ENCODE measurements at places on chromosomes 4 and X.

GRCh38 chrX:150167482-150168324, 195.4 kb upstream of the MAMLD1 start:
- no peak for DNase-seq

- no peak for DNase-seq
Observed at GRCh38 chr4:183962419-183962818, 57.3 kb downstream of the STOX2 start.

DNA sequence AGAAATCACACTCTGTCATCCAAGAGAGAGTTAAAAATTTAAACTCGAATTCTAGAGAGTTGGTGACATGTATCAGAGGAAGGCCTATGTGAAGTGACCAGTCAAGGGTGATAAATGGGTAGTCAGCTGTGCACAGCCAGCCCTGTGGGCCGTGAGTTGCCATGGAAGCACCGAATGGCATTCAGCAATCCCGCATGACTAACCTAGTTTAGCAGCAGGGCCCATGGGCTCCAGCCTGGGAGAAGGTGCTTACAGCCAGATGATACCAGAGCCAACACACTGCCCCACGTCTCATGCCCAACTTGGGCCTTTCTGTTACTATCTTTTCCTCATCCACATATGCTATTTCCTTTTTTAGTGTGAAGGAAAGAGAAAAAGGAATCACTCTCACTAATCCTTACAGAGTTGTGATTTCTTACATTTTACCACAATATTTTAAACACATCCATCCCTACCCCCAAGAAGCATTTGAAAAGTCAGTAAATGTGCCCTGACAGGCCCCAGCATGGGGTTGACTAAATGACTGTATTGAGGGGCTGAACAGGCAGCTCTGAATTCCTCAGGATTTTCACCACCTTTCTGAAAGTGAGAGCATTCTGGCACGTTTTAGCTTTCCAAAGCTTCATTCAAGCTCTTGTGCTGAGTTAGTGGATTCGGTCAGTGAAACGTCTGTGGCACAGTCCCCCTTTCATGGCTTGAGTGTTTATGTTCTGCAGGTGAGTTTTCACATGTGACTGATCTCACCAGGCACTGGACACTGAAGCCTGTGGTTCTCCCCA, 104.2 kb downstream of the AFF1 start:
- no peak for DNase-seq

DNA sequence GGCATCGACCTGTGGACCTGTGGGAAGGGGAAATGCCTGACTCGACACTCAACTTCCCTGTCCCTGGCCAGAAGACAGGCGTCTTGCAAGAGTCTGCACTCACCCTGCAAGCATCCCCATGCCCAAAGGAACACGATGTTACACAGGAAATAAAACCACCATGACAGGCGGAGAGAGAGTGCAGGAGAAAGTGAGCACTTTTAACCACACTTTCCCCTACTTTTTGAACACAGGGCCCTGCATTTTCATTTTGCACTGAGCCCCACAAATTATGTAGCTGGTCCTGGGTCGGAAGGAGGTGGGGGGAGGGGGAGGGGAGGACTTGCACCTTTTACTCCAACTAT, 13.8 kb upstream of the MAN2B2 start:
- DNase-seq: no peak

GRCh38 chrX:37776987-37777325, 2.9 kb upstream of the CYBB start:
- DNase-seq: no peak

GRCh38 chrX:36856849-36857248, 151.3 kb upstream of the FAM47C start:
- no peak for DNase-seq

DNA sequence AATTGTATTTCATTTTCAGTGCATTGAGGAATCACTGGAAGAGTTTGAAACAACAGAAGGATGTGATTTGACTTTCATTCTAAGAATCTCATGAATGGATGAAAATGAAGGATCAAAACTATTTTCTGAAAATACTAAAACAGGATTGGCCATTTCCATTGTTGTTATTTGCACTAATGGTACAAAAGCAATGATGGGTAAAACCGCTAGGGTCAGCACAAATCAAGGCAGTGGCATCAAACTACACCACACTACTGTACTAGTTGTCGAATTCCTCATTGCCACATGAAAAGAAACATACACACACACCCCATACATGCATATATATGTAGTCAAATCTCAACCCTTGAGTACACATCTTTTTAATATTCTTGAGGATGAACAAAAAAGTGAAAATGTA, 24.7 kb upstream of the CENPVL3 start:
- no peak for DNase-seq

DNA sequence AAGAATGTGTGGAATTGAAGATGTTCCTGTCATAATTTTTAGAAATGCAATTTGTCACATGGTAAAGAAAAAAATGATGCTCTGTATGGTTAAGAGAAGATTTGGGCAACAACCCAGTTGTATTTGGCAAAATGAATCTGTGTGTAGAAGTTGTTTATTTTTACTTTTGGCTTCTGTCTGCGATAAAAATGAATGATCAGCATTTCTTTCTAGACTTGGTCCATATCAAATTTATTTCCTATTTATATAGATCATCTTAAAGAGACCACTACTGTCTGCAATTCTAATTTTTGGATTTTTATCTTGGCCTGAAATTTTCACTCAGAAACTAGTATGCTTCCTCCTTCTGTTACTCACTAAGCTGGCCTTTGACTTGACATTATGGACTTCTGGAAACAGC, 396.9 kb downstream of the FAM47A start:
- no peak for DNase-seq

GRCh38 chrX:136336623-136337022, 35.9 kb downstream of the ADGRG4 start:
- DNase-seq: no peak

- DNase-seq: no peak
Observed at GRCh38 chr4:167688660-167689142, 403.6 kb upstream of the ANXA10 start.

DNA sequence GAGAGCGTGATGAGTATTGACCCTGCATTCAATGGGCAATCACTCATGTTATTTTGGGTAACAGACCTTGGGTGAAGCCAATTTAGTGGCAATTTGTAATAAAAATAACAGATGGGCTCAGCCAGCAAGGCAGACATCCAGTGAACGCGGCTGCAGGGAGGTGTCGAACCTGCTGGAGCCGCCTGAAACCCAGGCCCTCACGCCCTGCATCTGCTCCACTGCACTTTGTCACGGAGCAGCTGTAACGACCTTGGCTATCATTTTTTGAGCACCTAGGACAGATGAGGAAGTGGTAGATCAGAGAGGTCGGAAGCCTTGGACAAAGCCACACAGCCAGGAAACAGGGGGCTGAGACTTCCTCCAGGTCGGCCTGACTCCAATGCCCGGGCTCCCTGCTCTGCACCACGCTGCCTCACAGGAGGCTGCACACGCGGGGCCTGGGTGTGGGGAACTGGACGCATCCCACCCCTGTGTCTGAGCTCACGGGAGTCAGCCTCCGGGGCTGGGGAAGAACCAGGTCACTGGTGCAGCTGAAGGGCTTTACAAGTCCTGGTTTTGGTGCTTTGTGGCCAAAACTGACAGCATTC, 19.4 kb downstream of the HMX1 start:
- DNase-seq: no peak

- no peak for DNase-seq
Observed at GRCh38 chrX:85963736-85964135, 83.6 kb downstream of the CHM start.

GRCh38 chr4:96375367-96375766, 535.5 kb downstream of the PDHA2 start:
- no peak for DNase-seq

DNA sequence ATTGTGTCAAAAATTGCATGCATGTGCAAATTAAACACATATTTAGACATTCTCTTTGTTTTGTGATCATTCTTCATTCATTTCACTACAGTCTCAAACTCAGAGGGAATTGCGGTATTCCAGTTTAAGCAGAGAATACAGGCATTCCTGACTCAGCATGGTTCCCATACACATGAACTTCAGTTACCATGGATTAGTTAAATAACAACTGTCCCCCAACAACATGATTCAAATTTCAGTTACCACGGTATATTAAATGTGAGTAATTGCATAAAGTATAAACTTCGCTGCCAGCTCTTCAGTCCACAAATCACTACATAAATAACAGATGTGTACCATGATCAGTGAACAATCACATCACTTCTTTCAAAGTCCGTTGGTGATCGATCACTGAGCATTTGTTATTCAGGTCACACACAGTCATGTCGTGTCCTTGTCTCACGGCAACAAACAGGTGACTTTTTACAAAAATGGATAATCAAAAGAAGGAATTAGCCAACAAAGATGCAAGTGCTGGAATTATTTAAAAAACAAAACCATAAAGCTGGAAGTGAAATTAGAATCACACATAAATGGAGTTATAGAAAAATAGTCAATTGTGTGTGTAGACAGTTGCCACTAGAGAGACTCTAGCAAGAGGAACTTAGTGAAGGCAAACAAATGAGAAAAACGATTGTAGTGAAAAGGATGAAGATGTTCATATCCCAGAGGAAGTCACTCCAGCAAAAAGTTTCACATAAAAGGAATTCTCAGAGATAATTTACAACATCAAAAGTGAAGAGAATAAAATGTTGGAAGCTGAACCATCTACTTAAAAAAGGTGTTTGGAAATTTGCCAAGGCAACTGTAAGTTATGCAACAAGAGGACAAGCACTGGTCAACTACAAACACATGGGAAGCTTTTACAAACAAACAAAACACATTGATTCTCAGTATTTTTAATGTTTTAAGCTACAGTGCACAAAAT, 138.6 kb upstream of the SMARCAD1 start:
- no peak for DNase-seq

GRCh38 chrX:19836337-19836736, 51.1 kb downstream of the SH3KBP1 start:
- DNase-seq: no peak

DNA sequence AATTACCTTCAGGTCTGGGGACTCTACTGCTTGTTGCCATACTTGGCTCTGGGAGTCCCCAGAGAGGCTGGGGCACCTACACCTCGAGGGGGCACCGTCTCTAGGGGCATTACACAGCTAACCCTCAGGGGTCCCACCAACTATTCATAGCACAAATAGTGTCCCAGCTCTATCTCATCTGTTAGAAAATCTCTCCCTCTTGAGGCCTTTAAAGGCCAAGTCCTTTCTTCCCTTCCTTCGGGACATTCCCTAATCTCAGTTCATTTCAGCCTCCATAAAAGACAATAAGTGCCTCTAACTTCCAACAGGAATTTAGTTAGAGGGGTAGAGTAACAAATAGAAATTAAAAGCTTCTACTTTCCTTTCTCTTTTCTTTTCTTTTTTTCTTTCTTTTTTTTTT, 55.8 kb upstream of the SORBS2 start:
- no peak for DNase-seq
